ENCODE measurements at places on chromosomes 16 and 17.

DNA sequence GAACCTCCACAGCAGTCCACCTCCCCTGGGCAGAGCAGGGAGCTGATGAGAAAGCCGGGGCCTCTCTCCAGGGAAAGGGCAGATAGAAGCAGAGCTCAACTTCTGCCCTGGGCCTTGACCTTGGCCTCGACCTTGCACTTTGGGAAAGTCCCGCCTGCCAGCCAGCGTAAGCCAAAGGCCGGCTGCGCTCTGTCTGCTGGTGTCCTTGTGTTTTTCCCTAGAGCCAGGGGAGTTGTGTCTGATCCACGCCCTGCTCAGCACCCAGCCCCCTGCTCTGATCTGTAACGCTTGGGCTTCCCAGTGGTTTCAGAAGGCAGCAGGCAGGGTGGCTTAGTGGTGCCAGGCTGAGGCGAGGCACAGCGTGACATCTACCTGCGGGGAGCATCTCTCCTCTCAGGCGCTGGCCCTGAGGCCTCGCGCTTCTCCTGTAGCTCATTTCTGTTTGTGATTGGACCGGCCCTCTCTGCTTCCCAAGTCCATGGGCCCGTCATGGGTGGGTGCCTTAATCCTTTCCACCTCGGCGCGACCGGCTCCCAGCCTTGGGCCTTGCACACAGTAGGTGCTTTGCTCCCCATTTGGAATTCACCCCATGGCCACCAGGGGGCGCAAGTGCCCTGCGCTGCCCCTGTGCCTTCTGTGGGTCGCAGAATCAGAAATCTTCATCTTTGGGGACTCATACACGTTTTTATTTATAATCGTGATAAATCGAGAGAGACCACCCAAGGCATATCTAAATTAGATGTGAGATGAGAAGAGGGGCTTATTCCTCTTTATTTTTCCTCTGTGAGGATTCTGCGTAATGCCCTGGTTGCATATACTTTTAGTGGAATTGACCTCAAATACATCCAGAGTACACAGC is 24.2 kb downstream of the SGSH start:
- peak; percentile 63 for DNase-seq

GRCh38 chr17:55154101-55154500 is 110.7 kb upstream of the HLF start:
- no peak for DNase-seq

GRCh38 chr17:6356562-6356961 is 78.4 kb downstream of the AIPL1 start:
- DNase-seq: no peak

- DNase-seq: peak; percentile 17
Measured at GRCh38 chr17:30600060-30600829, 123.0 kb downstream of the GOSR1 start.

- no peak for DNase-seq
Measured at GRCh38 chr17:79213305-79213704, 138.7 kb downstream of the ENGASE start.

DNA sequence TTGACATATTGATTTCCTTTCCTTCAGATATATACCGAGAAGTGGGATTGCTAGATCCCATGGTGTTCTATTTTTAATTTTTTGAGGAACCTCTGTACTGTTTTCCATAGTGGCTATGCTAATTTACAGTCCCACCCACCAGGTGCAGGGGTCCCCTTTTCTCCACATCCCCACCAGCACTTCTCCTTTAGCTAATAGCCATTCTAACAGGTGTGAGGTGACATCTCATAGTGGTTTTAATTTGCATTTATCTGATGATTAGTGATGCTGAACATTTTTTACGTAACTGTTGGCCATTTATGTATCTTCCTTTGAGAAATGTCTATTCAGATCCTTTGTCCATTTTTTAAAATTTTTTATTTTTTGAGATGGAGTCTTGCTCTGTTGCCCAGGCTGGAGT is 93.9 kb downstream of the SDR42E1 start:
- no peak for DNase-seq

Data from T-cell (primary cell).